ENCODE measurements at places on chromosomes 1 and 21. TPM values are rescaled to one million over a fixed set of nuclear protein-coding genes. Genes with fewer than 3 reads are reported as not detected.

GRCh38 chr21:15034126-15034853 lies 30.5 kb downstream of the NRIP1 start:
- DNase-seq = no peak

DNA sequence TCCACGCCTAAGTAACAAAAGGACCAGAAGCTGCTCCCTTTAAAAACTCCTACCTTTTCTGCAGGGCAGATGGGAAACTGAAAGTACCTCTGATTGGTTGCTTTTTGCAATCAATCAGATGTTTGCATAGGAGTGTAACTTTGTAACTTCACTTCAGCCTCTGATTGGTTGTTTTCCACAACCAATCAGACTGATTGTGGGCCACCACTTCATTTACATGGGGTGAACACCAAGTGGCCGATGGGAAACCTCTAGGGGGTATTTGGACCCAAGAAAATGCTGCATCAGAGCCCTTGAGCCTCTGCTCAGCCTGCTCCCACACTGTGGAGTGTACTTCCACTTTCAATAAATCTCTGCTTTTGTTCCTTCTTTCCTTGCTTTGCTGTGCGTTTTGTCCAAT lies 32.8 kb upstream of the CD1D start:
- DNase-seq = no peak

GRCh38 chr21:28336314-28336713 lies 656.4 kb downstream of the LTN1 start:
- DNase-seq = peak; percentile 56

DNA sequence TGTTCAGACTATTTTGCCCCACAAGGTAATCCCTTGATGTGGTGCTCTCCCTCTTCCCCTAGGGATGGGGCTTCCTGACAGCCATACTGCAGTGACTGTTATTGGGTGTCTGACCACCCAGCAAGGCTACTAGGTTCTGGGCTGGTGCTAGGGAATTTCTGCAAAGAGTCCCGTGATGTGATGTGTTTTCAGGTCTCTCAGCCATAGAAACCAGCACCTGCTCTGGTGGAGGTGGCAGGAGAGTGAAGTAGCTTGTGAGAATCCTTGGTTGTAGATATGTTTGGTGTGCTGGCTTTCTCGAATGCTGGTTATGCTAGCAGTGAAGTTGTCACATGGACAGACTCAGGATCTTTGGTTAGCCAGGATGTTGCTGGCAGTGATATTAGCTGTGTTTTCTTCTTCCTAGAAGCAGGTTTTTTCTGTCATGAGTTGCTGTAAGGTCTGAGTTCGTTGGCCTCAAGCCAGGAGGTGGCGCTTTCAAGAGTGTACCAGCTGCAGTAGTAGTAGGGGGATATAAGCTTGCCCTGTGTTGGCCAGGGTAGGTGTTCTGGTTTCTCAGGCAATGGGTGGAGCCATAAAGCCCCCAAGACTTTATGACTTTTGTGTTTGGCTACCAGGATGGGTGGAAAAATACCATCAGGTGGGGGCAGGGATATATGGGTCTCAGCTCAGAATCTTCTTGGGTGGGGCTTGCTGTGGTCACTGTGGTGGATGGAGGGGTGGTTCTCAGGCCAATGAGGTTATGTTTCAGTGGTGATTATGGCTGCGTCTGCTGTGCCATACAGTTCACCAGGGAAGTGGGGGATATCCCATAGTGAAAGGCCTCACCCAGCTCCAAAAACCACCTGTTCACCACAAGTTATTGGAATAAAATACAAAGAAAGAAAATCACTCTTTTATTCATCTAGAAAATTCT lies 1112.3 kb downstream of the KCNT2 start:
- no peak for DNase-seq

DNA sequence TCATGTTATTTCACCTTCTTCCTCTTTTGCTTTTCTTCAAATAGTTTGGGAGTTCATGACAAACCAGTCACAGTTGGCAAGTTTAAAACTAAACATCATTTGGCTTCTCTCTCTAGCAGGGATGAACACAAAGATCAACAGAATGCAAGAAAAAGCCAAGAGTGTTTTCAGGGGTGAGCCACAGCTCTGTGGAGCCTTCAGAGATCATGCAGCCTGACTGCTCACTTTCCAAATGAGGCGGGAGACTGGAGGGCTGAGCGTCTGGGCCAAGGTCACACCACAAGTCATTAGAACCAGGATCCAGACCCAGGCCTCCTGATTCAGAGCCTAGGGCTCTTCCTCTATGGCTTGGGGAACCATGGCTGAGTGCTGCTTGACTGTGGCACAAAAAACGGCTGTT lies 2.7 kb downstream of the DPT start:
- DNase-seq = no peak

GRCh38 chr1:229907884-229908638 lies 159.0 kb upstream of the GALNT2 start:
- DNase-seq = no peak

- no peak for DNase-seq
Measured at GRCh38 chr1:78913950-78914349, 92.6 kb downstream of the ADGRL4 start.

DNA sequence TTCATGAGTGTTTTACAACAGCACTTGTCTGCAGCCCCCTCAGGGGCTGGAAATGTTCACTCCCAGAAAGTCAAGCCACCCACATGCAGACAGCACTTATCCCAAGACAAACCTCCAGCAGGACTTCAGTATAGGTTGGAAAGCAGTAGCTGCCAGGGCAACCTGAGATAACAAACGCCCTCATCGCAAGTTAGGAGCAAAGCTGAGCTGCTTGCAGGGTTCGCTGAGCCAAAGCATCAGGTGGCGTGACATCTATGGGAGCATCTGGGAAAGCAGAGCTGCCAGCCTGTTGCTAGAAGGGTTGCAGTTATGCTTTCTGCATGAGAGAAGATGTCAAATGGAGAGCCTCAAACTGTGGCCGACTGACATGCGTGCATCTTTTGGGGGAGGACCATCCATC lies 4.2 kb upstream of the STXBP3 start:
- no peak for DNase-seq

DNA sequence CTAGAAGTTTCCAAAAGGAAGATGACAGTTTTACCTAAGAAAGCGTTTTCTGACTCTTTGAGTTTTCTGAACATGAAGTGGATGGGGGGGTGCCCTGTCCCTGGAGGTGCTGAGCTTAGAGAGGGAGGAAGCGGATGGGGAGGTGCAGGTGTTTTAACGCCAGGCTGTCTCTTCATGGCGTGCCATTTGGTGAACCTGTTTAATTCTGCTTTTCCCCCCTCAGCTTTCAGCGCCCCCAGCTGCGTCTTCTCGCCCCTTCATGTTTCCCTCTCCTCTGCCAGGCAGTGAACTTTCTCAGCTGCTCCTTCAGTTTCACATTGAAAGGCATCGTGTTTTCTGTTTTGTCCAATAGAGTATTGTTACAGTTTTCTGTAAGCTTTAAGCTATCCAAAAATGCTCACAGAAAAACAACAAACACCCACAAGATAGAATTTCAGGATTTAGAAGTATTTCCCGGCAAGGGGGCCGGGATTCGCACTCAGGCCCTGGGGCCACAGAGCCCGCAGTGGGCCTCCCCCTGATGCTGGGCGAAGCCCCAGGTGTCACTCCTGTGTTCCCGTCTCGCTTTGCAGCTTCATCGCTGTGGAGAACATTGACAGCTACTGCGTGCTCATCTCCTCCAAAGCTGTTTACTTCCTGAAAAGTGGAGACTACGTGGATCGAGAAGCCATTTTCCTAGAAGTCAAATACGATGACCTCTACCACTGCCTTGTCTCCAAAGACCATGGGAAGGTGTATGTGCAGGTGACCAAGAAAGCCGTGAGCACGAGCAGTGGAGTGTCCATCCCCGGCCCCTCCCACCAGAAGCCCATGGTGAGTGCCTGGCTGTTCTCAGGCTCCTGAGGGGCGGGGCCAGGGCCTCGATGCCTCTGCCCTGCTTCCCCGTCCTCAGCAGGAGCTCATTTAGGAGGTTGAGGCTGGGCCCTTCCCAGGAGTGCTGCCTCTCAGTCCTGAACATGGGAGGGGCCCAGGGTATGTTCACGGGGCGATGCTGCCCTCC lies 111.4 kb downstream of the DHRS3 start:
- DNase-seq = no peak

GRCh38 chr1:22539510-22540118 lies 23.7 kb upstream of the EPHA8 start:
- DNase-seq = no peak

GRCh38 chr1:226964068-226964425 lies 24.0 kb downstream of the COQ8A start:
- no peak for DNase-seq

DNA sequence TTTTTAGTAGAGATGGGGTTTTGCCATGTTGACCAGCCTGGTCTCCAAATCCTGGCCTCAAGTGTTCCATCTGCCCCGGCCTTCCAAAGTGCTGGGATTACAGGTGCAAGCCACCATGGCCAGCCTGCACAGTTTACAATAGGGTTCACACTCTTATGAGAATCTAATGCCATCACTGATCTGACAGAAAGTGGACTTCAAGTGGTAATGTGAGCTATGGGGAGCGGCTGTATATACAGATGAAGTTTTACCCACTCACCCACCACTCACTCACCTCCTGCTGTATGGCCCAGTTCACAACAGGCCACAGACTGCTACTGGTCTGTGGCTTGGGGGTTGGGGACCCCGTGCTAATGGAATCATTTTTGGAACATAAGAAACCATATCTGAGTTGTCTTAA lies 58.4 kb upstream of the RNPC3 start:
- DNase-seq = no peak

DNA sequence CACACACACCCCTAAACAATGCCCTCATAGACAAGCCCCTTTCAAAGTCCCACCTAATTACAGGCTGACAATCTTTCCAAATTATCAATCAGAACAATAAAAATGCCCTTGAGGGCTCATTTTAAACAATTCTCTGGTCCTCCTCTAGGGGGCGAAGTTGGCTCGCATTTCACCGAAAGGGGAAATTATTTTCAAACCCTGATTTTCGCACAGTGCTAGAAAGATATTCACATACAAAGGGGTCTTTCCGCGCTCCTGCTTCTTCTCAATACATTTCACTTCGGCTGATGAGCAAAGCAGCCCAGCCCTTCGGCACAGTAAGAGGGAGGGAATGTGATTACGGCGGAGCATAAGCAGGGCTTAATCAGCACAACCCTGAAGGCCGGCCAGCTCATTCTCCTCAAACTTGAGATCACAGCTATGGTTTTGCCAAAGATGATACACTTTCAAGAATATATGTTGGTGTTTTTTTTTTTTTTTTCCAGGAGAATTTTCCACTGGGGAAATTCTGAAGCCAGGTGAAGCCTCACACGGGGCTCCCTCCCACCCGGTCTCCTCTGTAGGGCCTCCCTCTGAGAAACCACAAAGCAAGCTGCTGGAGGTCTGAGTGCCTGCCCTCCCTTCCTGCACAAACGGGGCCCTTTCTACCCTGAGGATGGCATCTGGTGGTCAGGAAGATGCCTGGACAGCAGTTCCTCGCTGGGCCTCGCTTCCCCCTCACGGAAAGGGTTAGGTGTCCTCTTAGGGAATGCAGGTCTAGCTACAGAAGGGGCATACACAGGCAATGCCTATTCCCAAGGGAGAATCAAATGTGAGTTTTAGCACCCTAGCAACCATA lies 66.9 kb downstream of the GNG12 start:
- DNase-seq = no peak

- no peak for DNase-seq
Measured at GRCh38 chr1:54609301-54609921, 13.9 kb downstream of the FAM151A start.

DNA sequence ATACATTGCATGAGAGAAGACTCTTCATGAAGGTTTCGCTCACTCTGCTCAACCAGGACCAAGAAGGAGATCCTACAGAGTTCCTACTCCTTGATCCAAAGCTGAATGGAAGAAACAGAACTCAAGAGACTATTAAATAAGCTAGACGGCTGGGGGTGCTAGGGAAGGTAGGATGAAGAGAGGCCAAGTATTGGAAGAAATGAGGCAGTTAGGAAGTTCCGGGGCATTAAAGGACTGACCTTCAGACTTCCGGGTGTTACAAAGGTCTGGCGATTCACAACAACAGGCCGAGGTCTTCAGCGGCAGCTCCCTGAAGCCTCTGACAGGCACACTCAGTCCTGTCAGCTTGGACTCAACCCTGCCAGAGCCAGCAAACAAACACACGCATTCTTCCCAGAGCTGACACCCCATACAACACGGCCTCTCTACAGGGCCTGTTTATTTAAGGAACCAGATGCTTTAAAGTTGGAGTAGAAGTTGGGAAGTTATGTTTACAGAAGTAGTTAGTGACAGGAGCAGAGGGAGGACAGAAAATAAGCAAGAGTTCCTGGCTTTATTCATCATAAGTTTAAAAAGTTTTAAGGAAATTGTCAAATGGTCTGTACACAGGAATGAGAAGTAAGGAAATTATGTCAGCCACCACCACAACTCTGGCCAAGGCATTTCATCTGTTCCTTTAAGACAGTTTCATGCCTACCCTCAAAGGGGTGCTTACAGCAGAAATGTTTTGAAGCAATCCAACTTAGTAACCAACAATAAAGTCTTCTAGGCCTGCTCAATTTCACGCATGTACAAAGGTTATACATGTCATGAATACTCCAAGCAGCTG lies 4.7 kb downstream of the SORT1 start:
- no peak for DNase-seq

DNA sequence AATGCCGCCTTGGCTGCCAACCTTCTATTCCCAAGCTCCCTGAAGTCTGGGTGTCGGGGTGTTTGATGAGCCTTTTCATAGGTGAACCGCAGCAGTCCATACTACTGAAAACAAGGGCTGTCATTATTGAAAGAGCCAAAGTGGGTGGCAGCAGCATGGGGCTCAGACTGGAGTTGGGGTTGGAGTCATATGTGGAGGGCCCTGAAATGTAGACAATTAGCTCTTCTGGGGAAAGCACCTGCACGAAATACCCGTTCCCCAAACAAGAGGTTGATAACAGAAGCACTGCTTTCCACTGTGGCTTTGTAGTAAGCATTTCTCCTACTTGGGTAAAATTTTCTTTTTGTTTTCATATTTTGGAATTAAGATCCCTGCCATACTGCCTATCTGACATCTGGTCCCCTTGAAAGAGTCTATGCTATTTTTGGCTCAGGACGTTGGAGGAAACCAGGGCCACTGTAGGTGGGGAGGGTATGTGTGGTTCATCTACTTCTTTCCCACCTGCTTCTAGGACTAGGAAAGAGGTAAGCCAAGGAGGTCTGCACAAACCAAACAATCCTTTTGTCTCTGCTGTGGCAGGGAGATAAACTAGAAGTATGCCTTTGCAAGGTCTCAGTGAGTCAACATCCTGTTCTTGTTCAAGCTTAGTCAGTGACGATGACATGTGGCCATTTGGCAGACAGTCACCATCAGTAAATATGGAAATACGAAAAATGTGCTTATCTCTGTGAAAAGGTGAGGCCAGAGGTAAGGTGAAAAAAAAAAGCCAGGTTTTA lies 197.0 kb upstream of the UBE2U start:
- DNase-seq = no peak

SH2D1B gene
- 0.07 TPM for total RNA-seq

FCN3 gene
- total RNA-seq = not detected

HRNR gene
- not detected for total RNA-seq

SYT11 gene
- total RNA-seq = 13.2 TPM

EPHB2 gene
- 93.6 TPM for total RNA-seq

LACTBL1 gene
- not detected for total RNA-seq

CHI3L1 gene
- 0.86 TPM for total RNA-seq

SCMH1 gene
- 16.7 TPM for total RNA-seq

SPRR2B gene
- total RNA-seq = not detected

LIPI gene
- total RNA-seq = not detected

NUAK2 gene
- total RNA-seq = 45.7 TPM
